Activated CD4-positive, alpha-beta T cell treated with anti-CD3 and anti-CD28 coated beads, Interleukin-2, amount 50 U/mL, for 1 hour (primary cell): ENCODE measurements at places on chromosomes 7 and 10.
A peak's percentile ranks its signal among the peaks of the same experiment; 100 is the strongest.

DNA sequence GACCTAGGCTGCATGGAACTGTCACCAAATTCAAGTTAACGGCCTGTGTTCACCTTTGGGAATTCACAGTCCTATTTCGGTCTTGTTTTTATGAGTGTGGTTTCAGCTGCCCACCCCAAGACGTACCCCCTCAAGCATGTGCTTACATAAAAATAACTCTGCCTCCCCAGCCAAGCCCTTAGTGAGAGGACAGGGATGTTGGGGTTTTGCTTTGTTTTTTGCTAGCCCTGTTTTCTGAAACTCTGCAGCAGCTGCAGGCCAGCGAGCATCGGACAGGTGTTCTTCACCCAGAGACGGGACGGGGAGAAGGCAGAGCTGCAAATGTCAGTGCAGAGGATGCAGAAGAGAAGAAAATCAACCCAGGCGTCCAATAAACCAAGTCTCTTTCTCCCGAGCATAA, 13.5 kb downstream of the CHST15 start:
- DNase-seq: no peak

DNA sequence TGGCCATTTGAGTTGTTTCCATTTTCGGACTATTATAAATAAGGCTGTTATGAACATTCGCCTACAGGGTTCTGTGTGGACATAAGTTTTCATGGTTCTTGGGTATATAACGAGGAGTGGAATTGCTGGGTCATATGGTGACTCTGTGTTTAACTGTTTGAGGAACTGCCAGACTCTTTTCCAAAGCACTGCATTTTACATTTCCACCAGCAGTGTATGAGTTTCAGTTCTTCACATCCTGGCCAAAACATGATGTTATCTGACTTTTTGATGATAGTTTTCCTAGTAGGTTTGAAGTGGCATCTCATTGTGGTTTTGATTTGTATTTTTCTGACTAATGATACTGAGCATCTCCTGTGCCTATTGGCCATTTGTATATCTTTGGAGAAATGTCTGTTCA, 5.4 kb downstream of the SUV39H2 start:
- DNase-seq: no peak

- DNase-seq: peak; percentile 34
Measured at GRCh38 chr10:71888623-71889387, 37.8 kb upstream of the PSAP start.

DNA sequence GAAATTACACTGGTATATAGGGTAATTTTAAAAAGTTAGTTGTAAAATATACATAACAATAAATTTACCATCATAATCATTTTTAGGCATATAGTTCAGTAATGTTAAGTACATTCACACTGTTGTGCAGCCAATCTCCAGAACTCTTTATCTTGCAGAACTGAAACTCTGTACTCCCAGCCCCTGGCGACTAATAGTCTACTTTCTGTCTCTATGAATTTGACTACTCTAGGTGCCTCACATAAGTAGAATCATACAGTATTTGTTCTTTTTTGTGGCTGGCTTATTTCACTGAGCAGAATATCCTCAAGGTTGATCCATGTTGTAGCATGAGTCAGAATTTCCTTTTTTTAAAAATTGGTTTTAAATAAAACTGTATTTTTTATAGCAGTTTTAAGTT, 41.4 kb downstream of the NRF1 start:
- no peak for DNase-seq

- no peak for DNase-seq
Measured at GRCh38 chr10:70355051-70356021, 27.1 kb downstream of the LRRC20 start.

DNA sequence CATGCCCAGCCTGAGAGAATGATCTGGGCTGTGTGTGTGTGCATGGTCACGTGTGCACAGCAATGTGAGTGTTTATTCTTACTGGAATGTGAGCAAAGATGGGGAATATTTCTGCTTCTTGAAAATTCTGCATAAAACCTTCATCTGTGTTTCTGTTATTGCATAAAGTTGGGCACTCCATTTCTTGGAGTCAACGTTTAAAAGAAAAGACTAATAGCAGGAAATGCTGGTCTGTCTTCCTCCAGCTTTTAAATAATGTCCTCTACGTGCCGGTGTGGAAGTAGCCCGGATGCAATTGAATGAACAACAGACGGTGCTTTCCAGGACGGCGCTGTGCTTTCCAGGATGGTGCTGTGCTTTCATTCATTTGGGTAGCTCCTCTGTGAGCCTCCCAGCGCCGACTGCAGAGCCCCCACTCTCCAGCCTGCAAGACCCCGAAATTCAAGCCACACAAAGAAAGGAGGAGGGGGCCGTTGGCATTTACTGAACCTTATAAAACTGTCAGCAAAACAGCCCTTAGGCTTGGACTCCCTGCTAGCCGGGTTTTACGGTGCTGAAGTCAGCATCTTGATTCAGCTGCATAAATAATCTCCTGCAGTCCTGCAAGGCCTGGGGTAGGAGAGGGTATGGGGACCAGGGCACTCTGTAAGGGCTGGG, 158.2 kb upstream of the PRKCQ start:
- DNase-seq: no peak

DNA sequence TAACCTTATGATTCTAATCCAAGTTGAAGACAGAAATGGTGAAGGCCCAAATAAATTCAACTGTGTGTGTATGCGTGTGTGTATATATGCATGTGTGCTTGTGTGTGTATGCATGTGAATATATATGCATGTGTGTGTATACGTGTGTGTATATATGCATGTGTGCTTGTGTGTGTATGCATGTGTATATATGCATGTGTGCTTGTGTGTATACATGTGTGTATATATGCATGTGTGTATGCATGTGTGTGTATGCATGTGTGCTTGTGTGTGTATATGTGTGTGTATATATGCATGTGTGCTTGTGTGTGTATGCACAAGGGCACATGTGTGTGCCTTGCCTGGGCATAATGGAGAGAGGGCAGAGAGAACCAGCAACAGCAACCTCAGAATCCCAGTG, 184.7 kb upstream of the PLPP4 start:
- DNase-seq: no peak

DNA sequence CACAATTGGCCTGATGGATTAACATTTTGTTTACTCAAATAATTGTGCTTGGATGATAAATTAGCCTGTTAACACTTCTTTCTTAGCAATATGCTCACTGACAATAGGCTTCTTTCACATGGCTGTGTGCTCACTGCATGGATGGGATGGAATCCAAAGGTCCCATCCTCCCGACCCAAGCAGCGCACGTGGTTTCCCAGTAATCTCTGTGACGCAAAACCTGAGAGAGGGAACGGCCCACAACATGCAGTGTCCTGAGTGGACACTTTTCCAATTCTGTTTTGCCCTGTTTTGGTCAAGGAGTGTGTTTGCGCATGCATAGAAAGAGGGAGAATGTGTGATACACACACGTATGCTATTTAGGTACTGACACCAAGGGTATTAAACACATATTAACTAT, 42.1 kb upstream of the RASGEF1A start:
- no peak for DNase-seq

GRCh38 chr10:132752378-132752777, 33.6 kb downstream of the NKX6-2 start:
- no peak for DNase-seq

- DNase-seq: no peak
Measured at GRCh38 chr10:67115972-67116371, 190.1 kb downstream of the LRRTM3 start.
